ENCODE measurements at places on chromosomes 11 and 22.
A peak's percentile ranks its signal among the peaks of the same experiment; 100 is the strongest.

- no peak for DNase-seq
These were observed 416.5 kb upstream of the DDI1 start for GRCh38 chr11:103619938-103620337.

DNA sequence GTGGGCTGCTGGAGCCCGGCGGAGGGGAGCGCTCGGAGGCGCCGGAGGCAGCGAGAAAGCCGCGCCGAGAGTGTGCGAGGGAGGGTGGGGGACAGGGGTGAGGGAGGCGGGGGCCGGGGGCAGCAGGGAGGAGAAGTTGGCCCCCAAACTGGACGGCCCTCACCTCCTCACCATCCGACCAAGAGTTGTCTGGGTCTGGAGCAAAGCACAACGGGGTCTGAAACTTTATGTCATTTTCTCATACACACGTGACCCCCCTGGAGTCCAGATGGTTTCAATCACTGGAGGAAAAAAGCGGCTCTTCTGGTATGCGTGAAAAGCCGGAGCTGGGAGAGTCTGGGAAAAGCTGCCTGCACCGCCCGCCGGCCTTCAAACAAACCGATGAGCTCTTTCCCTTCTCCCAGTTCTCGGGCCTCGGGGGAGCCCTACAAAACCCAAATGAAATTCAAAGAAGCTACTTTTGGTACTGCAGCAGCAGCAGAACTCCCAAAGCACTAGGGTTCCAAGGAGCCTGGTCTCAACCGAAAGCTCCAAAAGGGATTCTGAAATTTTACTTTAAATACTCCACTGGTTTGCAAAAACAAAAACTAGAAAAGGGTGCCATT is 39.7 kb upstream of the AKIP1 start:
- peak; percentile 94 for DNase-seq

DNA sequence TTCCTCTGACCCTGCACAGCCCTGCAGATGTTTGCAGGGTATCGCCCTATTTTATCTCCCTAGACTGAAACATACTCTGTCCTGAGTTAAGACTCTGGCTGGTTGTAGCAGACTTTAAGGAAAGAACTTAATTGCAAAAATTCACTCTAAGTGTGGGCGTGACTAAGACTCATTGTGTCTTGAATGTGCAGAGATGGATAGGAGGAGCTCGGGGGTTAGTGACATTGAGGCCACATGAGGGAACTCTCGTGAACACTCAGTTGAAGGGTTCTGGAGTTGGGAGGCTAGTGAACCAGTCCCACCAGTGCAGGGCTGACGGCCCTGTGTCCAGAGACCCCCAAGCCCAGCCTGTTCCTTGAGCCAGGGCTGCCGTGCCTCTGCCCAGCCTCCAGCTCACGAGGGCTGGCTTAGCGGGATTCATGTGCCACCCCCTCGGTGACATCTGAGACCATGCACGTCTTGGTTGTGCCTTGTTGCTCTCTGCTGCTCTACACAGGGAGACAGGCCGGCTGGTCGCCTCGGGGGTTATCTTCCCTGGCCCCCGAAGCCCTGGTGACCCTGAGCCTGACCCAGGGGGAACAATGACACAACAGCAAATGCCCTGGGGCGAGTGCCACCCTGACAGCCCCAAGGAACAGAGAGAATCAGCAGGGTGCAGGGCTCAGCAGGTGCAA is 11.4 kb upstream of the TBX1 start:
- DNase-seq: no peak

GRCh38 chr11:23078289-23078971 is 218.2 kb upstream of the CCDC179 start:
- DNase-seq: peak; percentile 66

- peak; percentile 30 for DNase-seq
These were observed 137.7 kb downstream of the FEZ1 start for GRCh38 chr11:125358254-125358840.

GRCh38 chr11:17695454-17696441 is 23.6 kb upstream of the MYOD1 start:
- no peak for DNase-seq

DNA sequence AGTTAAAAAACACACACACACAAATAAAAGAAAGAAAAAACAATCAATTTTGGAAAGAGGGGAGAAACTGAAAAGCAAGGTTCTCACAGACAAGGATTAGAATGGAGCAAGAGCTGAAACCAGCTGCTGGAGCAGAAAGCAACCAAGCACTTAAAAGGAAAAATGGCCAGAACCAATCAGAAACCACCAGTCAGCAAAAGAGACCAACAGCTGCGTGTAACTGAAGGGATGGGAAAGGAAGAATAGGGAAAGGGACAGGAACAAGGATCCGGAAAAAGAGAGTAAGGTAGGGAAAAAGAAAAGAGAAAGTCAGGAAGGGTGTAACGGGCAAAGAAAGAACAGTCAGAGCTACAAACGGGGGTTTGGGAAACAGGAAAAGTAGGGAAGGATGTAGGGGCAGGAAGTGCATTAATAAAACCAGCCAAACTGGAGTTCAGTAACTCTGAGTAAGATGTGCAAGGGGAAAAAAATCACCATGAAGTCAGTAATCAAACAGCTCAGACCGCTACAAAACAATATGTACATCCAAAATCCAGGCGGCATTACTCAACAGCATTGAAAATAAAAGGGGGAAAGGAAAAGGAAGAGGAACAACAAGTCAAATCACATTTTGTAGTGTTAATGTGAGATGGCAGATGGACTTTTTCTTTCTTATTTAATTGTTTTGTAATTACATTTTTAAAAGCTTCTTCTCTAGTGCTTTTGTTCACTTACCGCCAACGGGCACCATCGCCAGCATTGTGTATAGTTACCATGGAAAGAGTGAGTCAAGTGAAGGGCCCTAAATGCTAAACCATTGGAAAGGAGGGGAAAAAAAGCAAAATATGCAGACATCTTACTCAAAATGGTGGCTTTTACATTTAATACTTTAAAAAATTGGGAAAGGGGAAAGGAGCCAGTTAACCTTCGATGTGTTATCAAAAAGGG is 49.2 kb downstream of the APOL5 start:
- no peak for DNase-seq

GRCh38 chr11:3163241-3163981 is 1.7 kb downstream of the OSBPL5 start:
- DNase-seq: no peak

GRCh38 chr11:14179116-14179820 is 179.7 kb downstream of the RRAS2 start:
- DNase-seq: peak; percentile 38

- no peak for DNase-seq
These were observed 1499.2 kb downstream of the LRRC4C start for GRCh38 chr11:39960206-39960605.

GRCh38 chr11:19719960-19720359 is 7.3 kb downstream of the NAV2 start:
- DNase-seq: peak; percentile 34

- DNase-seq: no peak
These were observed 9.9 kb upstream of the APOBEC3A start for GRCh38 chr22:38947321-38948140.

- no peak for DNase-seq
These were observed 698 bp downstream of the SLC37A4 start for GRCh38 chr11:119030029-119030328.

DNA sequence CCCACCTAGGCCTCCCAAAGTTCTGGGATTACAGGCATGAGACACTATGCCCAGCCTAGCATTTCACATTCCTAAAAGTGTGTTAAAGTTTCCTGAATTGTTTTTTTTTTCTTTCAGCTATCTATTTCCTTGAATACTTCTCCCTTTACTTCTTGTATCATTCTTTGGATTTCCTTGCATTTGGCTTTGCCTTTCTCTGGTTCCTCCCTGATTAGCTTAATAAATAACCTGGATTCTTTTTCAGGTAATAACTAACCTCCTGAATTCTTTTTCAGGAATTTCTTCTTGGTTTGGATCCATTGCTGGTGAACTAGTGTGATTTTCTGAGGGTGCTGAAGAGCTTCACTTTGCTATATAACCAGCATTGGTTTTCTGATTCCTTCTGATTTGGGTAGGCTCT is 47.9 kb downstream of the MRGPRX2 start:
- no peak for DNase-seq

DNA sequence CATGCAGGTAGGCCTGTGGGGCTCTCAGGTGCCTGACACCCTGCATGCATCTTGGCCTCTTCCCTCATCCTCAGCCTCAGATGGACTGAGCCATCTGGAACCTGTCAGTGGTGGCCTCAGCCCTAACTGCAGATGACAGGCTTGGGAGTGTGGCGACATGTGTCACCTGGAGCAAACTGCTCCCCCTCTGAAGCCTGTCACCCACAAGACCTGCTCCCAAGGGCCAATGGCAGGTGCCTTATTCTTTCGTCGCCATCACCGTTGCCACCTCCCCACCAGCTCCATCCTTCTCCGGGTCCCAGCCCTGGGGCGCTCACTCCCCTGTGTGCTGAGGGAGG is 3.6 kb upstream of the SEPTIN5 start:
- DNase-seq: no peak

DNA sequence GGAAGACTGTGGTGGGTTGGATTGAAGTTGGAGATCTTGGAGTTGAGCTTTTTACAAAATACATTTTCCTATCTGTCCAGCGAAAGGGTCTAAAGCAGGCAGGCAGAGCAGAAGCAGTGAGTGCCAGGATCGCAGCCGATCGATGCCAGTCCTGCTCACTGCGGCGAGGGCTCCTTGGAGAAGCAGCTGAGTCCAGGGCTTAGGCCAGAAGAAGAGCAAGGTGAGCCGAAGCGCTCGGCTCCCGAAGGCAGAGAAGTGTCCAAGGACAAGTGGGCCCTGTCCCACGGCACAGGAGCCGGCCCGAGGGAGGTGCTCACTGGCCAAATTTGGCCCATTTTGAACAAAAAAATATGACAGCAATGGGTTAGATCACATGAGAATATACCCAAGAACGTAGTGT is 637.8 kb downstream of the BRD1 start:
- no peak for DNase-seq

DNA sequence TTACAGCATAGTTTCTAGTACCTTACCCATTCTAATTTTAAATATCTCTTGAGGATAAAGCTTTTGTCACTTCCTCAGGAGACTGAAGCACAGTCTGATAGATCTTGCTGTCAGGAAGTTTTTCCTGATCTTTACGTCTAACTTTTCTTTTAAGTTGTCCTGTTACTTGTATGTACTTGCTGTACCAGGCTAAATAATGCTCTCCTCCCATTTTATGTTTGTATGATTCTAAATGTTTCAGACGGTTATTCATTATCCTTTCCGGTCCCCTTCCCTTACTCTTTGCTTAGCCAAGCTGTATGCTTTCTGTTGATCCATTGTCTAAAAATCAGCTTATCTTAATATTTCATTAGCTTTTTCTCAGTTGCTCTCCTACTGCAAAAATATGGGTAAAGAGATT is 6.0 kb downstream of the ARHGEF12 start:
- DNase-seq: no peak

DNA sequence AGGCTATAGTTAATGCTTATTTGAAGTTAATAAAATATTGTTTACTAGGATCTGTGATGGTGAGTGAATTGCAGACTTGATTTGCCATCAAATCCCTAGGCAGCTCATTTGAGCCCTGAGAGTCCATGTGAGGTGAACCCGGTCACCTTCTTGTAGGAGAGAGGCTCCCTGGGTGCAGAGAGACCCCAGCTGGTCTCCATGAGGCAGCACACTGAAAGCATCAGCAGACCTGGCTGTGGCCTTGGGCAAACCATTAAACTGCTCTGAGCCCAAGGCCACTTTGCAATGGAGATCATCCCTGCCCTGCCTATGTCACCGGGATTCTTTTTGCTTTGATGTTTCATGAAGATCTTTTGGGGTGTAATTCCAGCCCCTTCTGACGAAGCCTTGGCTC is 125.2 kb downstream of the MICAL2 start:
- peak; percentile 40 for DNase-seq

DNA sequence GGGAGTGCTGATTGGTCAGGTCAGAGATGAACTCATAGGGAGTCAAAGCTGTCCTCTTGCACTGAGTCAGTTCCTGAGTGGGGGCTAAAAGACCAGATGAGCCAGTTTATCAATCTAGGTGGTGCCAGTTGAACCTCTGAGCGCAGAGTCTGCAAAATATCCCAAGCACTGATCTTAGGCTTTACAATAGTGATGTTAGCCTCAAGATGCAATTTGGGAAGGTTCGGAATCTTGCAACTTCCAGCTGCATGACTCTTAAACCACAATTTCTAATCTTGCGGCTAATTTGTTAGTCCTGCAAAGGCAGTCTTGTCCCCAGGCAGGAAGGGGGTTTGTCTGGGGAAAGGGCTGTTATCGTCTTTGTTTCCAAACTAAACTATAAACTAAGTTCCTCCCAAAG is 92.3 kb upstream of the PARVA start:
- DNase-seq: peak; percentile 94

DNA sequence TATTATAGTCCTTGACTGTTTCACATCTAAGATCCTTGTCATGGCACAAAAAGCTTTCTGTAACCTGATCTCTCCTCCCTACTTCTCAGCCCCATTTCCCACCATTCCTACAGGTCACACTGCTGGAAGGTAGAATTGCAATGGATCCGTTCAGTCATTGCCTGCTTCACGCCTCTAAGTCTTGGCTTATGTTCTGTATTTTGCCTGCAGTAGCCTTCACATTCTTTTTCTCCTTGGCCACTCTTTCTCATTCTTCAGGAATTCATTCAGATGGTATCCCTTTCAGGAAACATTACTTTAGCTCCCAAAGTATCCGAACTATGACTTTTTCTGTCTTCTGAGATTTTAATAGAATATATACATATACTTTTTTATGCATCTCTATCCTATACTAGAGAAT is 731.5 kb downstream of the NTM start:
- peak; percentile 48 for DNase-seq

DNA sequence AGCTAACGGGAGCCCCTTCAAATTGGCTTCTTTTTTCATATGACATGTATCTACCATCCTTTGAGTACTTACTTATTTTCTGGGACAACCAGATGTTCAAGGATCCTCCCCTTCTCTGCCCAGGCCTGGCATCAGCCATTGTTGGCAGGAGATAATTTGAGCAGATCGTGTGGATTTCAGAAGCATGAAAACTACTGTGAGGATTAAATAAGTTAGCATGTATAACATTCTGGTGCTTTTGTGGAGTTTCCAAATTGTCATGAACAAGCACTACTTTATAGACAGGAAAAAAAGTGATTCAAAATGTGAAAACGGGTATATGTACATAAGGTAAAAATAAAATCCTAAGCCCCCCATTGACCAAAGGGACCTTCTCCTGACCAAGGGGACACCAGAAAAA is 2.1 kb upstream of the NADSYN1 start:
- DNase-seq: no peak

GRCh38 chr11:86046116-86046515 is 22.8 kb downstream of the PICALM start:
- DNase-seq: peak; percentile 34

DNA sequence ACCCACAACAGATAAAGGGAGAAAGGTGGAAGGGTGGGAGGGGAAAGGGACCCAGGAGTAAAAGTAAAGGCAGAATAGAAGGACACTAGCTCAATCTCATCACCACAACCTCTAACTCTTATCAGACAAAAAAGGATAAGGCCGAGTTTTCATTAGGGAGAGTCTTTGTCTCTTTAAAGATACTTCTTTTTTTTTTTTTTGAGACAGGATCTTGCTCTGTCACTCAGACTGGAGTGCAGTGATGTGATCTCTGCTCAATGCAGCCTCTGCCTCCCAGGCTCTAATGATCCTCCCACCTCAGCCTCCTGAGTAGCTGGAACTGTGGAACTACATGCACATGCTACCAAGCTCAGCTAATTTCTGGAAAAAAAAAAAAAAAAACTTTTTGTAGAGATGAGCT is 85.6 kb upstream of the CHRM4 start:
- DNase-seq: no peak

GRCh38 chr11:69449320-69450063 is 32.0 kb upstream of the LINC01488 start:
- peak; percentile 78 for DNase-seq

GRCh38 chr11:7579361-7579791 is 65.6 kb downstream of the PPFIBP2 start:
- peak; percentile 82 for DNase-seq

All from EL (cell line).